ENCODE measurements at places on chromosomes 6 and 20.

- DNase-seq = no peak
Observed at GRCh38 chr6:106976270-106976669, 1.7 kb upstream of the CD24 start.

- no peak for DNase-seq
Observed at GRCh38 chr6:45722876-45723275, 292.8 kb downstream of the CLIC5 start.

DNA sequence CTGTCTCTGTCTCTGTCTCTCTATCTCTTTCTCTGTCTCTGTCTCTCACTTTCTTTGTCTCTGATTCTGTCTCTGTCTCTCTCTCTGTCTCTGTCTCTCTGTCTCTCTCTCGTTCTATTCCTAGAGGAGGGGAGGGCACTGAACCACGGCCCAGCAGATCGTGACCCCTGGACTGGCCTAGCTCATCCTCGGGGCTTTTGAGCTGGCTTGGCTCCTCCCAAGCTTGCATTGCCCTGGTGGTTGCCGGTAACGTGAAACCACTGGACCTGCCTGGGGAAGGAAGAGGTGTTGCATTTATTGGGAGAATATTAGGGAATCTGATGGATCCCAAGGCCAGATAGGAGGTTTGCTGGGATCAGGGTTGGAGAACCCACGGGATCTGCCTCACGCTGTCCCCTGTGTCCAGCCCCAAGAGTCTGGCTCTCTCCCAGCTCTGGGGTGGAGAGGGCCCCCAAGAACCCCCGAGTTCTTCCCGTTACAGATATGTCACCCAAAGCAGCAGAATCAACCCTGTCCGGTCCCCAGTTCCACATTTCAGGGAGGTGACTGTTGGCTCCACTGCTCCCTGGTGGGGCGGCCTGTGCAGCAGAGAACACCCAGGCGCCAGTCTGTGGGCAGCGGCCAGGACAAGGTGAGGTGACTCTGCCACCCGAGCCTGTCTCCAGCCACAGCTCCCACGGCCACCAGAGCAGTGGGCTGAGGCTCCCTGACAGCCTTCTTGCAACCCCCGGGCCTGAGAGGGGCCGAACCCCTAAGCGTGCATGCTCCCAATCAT is 228.3 kb downstream of the TTLL2 start:
- DNase-seq = no peak

GRCh38 chr6:37435816-37436215 is 2.8 kb downstream of the CMTR1 start:
- DNase-seq = no peak

DNA sequence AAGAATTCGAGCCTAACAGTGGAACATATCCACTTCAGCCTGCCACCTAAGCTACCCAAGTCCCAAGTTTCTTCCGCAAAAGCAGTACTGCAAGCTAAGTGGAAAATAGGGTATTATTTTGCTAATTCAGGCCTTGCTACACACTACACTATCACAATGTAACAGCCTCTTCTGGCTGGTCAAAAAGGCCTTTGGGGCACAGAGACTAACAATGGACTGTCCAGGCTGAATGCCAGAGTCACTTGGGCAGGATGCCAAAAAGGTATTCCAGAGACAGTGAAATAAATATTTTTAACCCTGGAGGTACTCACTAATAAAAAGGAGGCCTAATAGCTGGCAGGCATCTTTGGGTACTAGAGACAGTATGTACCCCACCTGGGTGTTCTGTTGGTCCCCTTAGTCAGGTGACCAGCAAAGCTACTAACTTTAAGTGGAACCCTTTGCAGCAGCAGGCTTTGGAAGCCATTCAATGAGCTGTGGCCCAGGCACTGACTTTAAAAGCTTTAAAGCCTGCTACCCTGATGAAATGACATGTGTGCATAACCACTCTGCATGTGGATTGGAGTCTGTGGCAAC is 692.1 kb downstream of the HTR1B start:
- DNase-seq = no peak

DNA sequence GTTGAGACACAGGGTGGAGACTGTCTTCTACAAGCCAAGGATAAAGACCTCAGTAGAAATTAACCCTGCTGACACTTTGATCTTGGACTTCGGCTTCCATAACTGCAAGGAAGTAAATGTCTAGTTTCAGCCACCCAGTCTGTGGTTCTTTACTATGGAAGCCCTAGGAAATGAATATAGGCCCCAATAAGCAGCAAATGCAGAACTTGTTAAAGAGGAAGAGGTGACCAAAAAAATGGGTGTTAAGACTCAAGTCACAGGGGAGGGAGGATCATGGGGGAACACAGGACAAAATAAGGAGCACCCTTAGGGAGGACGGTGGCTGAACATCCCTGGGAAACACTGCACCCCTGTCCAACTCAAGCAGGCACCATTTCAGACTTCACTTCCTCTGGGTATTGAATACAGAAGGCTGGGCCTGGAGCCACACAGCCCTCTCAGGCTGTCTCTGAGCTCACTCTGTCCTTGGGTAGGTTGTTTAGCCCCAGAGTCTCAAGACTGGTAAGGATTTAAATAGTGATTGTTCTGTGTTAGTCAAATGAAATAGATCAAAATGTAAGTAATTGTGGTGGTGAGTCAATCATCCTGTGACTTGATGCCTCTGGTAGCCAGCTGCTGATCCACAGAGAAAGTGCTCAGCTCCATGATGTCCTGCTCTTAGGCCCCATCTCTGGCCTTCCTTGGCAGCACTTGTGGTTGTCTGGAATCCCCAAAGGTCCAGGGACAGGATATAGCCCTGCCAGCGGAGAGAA is 30.5 kb upstream of the SIRPD start:
- DNase-seq = no peak

DNA sequence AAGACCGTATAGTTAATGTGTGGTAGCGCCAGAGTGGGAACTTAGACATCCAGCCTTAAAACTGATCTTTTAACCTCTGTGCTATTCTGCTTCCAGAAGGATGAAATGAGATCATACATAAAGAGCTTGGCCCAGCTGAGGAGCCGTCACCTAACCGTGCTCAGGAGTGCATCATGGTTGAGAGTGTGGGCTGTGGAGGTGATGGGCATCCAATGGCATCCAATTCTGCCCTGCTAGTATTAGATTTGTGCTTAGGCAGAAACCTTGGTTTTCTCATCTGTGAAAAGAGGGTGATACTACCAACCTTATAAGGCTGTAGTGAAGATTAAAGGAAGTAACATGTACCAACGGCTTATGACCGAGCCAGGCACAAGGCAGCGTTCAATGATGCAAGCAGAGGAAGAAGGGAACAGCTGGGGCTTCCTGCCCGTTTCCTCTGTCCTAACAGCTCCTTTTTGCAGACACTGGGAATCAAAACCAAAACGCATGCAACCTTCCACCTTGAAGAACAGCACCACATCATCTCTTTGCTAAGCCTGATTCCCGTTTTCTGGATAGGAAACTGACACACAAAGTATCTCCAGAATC is 1.3 kb downstream of the SLC22A16 start:
- DNase-seq = no peak

GRCh38 chr6:83868639-83869038 is 9.2 kb downstream of the CYB5R4 start:
- DNase-seq = no peak

DNA sequence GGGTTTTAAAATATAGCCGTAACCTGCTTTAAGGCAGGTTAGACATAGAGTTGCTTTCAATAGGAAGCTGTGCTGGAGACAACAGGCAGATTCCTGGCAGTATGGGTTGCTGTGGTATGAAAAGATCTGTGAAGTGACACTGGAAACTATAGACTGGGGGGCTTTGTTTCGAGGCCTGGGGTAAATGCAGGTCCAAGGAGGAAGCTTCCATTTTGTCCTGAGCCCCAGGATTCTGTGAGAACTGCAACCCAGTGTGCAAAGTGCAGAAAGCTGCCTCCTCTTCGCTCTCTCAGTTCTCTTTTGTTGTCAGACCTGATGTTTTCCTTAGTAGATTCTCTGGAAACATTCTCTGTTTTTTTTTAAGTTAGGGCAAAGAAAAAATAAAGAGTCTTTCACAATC is 86.9 kb downstream of the LYRM4 start:
- no peak for DNase-seq
